Astrocyte of the cerebellum (primary cell): ENCODE measurements at places on chromosomes 5 and 9.

DNA sequence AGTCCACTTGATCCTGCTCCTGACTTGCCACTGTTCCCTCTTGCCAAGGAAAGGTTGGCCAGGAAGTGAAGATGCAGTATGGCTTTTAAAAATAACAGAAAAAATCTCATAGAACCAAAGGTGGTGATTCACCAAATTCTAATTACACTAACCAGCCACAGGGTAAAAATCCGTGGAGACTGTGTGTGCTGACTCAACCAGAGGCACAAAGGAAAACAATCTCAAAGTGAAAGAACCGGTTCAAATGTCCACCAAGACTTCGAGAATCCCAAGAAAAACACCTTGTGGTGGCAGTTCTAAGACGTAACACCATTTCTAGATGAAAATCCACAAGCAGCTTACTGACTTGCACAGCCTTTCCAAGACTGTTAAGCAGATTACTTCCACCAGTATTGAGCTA, 279.1 kb downstream of the TLE1 start:
- peak; percentile 92 for DNase-seq

DNA sequence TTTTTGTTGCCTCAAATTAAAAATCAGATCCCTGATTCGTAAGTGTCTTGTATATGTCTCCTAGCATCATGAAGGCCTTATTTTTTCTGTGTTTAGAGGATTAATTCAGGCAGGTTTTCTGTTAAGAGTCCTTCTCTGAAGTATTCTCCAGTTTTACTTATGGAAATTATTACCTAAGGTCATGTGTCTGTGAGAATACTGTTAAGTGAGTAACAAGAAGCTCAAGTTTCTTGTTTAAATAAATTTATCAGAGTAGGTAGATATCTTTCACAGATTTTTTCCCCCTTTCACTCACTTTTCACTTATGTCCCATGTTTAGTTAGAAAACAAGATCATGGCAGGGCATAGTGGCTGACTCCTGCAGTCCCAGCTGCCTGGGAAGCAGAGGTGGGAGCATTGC, 233.6 kb downstream of the KDM4C start:
- DNase-seq, result no peak

GRCh38 chr5:158621391-158621790, 478.3 kb downstream of the EBF1 start:
- no peak for DNase-seq

DNA sequence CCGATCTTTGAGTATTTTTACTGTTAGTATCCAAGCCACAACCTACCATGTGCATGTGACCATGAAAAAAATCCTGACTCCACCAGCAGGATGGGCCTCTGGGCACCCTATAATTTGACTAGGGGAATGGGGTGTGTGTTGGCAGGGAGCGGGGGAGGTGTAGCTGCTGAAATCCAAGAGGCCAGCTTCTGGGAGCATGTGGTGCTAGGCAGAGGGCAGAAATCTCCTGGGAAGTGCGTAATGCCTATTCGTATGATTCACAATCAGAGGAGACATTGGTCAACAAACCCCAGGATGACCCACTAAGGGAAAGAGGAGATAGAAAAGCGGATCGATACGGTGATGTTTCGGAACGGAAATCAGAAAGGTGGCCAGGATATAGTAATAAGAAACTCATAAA, 149.9 kb downstream of the ARSB start:
- DNase-seq, result no peak

DNA sequence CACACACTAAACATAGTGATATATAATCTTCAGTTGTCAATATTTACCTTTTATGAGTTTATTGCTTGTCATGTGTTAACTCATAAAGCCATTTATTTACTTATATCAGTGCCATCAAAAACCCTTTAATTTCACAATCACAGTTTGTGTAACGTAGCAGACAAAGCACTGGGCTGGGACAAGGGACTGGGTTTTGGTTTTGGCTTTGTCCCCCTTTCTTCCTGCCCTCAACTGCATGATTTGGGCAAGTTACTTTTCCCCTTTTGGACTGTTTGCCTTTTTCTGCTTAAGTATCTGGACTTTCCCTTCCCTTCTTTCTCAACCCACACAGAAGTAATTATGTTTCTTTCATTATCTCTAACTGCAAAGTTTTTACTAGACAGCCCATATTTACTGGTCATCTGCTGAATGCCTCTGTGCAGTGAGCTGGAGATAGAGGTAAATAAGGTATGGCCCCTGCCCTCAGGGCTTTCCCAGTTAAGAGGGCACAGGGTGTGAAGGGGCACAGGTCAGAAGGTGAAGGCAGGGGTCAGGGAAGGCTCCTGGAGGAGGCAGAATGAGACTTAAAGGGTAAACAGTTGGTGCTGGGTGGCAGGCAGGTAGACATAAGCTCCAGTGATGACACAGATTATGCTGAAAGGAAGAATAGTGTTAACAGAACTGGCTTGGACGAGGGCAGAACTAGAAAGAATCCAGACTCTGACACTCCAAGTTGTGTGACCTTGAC, 14.8 kb upstream of the NR3C1 start:
- no peak for DNase-seq

- DNase-seq, result no peak
Observed at GRCh38 chr9:127778280-127779135, at the start of gene SH2D3C. Gene SH2D3C (minus strand): TSS chr9:127778666. CDS start chr9:127778627, 39 bp downstream.

DNA sequence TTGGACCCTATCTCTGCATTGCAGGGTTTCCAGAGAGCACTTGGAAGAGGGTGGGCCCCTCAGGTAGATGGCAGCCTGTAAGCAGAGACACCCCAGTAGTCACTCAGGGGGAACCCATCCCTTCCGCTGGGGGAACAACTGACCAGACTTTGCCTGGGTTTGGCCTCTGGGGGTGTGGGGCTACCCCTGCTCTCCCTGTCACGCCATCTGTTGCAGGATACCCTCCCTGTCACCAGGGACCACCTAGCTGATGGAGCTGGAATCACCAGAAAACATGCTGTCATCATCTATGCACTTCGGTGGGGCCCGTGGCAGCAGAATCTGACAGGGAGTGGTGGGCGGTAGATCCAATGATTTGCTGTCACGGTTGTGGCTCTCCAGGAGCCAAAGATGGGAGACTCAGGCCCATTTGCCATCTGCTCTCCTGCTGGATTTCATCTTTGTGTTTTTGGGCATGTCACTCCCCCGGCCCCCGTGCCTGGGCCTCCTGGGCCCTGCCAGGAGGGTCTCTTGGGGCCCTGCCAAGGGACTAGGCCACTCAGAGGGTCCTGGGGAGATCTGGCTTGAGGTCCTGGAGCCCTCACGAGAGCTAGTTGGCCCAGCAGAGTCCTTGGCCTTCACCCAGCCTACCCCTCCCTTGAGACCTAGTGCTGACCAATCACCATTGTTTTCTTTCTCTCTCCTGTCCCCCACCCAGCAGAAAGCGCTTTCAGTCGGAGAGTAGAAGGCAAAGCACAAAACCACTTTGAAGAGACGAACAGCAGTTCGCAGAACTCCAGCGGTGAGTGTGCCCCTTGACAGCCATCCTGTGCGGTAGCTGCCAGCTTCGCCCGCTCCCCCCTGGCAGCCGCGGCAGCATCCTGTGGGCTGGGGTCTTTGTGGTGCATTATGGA, 45.9 kb downstream of the AMBP start:
- DNase-seq, result no peak

DNA sequence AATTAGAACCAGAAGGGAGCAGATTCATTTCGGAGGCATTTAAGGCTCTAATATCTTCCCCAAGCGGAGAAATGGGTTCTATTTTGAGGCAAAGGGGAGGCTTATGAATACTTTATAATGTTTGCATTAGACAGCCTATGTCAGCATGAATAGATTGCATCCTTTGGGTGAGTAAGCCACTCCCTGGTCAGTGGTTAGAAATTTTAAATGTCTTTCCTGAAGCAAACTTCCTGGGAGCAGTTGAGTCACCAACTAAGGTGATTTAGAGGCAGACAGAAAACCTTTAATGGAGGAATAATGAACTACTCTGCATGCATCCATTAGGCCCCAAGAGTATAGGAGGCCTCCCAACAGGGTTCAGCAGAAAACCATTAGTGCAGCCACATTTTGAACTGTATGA, 204.9 kb downstream of the ELAVL2 start:
- DNase-seq, result no peak

DNA sequence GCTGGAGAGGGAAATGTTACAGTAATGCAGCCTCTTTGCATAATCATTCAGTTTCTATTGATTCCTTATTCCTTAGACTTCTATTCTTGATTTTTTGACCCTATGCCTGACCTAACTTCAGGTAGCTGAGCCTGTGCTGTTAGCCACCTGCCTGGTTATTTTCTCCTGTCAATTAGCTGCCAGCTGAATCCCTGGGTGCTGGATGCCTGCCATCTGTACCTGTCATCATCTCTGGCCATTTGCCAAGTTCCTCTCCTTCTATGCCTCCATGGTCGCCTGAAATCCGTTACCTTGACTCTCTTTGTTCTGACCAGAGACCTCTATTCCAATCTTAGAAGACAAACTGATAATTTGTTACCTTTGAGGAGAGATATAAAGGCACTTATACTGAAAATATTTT, 178.3 kb downstream of the CAVIN4 start:
- no peak for DNase-seq

DNA sequence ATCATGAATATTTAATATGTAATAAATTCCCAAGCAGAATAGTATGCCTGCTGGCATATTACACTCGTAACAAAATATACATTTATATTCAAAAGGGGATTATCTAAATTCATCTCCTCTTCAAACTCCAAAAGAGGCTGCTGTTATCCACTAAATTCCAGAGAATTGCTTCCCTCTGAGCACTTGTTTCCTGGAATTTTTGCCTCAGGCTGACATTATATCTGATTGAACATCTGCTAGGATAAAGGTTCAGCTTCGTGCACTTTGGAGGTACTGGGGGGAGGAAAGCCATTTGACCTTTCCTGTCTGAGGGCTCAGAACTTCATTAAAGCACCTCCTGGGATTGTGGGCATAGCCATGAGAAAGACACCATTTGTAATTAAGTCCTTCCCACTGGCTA, 4.3 kb upstream of the HAPLN1 start:
- no peak for DNase-seq

DNA sequence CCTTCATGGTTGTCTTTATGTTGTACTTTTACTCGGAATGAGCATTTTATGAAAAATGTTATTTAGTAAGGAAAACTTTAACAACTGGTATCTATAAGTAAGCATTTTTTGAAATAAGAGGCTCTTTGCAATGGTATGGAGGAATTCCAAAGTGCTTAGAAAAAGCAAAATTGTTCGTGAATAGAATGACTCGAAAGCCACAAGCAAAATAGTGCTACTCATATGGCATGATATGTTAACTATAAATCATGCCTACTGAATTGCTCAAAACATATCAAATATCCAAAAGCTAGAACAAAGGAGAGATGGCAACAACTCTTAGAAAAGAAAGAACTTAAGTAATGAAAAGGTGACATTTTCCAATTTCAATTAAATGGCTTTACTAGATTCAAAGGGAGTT, 216.3 kb downstream of the KIAA0825 start:
- DNase-seq, result no peak

DNA sequence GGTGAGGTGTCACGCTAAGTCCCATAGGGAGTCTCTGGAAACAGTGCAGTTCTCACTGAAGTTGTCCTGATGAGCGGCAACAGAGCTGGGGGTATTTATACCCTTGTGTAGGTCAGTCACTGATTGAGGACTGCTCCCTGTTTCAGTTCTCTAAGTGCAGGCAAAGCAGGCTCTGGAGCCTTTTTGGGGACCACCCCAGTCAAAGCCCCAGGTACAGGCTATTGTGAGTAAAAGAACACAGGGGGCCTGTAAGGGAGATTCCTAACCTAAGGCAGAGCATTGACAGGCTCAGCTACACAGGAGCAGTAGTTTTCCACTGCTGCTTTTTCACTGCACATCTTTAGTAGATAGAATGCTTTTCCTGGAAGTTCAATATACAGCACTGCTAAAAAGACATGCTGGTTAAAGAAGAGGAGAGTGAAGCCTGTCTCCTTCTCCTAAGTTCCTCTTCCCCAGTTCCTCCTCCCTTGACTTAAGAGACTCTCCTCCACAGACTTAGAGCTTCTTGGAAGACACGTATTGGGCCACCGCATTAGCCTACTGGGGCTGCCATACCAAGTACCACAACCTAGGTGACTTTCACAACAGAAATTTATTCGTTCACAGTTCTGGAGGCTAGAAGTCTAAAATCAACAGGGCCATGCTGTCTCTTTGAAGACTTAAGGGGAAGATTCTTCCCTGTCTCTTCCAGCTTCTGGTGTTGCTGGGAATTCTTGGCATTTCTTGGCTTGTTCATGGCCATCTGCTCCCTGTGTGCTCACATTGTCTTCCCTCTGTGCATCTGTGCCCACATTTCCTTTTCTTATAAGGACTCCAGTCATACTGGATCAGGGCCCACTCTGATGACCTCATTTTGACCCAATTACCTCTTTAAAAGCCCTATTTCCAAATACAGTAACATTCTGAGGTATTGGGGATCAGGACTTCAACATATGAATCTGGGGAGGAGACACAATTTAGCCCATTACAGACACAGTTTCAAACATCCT, 221.0 kb downstream of the ESM1 start:
- DNase-seq, result no peak

DNA sequence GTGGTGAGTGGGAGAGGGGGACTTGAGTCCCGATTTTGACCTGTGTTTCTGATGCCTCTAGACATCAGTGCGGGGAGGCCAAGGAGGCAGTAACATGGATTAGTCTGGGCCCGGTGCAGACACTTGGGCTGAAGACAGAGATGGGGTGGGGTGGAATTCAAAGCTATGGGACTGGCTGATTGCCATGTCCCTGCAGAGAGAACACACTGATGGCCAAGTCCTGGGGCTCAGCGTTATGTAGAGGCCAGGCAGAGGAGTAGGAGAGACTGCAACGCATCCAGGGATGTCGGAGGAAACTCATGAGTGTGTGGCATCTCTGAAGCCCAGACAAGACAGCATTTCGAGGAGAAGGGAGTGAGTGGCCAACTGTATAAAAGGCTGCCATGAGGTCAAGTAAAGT, 30.1 kb downstream of the PSD2 start:
- no peak for DNase-seq

GRCh38 chr5:134175921-134176510, 734 bp downstream of the SKP1 start:
- DNase-seq, result no peak

- no peak for DNase-seq
Observed at GRCh38 chr5:59241552-59241951, 652.0 kb downstream of the PDE4D start.

- DNase-seq, result no peak
Observed at GRCh38 chr5:169168280-169168679, 132.7 kb downstream of the SLIT3 start.

DNA sequence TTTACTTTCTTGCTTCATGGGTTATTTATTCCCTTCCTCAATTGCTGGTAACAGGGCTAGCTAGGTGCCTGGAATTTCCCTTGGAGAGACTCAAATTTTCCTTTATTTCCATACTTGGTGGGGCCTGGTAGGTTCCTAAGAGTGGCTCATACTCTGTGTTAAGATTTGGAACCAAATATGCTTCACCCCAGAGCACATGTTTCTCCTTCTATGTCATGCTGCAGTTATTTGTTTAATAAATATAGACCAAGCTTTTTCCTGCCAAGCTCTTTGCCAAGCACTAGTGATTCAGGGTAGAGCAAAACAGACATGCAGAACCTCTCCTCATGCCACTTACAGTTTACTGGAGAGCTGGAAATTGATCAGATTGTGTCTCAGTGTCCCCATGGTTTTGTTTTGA, 290.3 kb upstream of the SGCD start:
- no peak for DNase-seq

GRCh38 chr9:126806336-126806735, 1.5 kb downstream of the ZBTB43 start:
- no peak for DNase-seq
